Omental fat pad (tissue), 4 donors: ENCODE measurements at places on chromosomes 16 and 17. TPM values are rescaled to one million over a fixed set of nuclear protein-coding genes. Genes with fewer than 3 reads are reported as not detected.

DNA sequence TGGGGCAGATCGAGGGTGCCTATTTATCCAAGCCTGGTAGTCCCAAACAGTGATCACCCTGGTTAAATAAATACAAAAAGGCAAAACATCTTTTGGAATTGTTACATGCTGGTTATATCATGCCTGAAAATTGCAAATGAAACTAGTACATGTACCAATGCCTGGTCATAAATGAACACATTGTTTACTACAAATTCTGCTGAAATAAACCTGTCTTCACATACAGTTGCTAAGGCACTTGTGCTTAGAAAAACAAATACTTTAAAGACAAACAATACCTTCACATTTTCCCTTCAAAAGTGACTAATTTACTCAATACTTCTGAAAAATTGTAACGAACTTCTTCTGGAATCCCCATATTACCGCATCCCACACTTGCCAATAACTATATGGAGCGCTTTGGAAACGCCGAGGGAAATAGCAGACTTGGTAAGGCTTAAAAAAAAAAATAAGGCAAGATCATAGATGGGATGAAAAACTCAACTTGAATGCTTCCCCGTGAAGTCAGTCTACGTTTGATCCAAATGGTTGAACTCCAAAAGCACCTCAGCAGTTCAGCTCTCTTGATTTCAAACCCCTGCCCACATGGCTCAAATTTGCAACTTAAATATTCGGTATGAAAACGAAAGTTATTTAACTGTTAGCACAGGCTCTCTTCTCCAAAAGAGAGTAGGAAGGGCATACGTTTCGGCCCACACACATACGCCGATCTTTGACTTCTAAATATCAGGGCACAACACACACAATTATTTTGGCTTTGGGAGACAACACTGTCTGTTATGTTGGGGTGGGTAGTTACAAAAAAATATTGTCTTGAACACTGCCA is 264.5 kb downstream of the NTN1 start:
- no peak for DNase-seq

GRCh38 chr16:80016731-80017326 is 416.3 kb upstream of the MAF start:
- DNase-seq, result no peak

DNA sequence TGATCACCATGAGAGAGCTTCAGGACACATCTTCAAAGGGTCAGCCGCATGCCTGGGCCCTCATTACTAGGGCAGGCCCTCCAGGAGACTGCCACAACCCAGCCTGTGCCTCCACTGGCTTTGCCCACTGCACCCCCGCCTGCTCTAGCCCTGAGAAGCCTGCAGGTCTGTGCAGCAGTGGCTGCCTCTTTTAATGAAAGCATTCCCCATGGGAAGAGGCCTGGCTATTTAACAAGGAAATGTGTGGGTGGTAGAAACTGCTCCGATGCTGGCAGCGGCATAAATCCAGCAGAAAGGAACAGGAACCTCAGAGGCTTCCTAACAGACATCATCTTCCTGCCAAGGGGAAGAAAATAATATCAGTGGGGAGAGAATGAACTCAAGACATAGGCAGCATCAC is 375 bp upstream of the KRT32 start:
- DNase-seq, result no peak

DNA sequence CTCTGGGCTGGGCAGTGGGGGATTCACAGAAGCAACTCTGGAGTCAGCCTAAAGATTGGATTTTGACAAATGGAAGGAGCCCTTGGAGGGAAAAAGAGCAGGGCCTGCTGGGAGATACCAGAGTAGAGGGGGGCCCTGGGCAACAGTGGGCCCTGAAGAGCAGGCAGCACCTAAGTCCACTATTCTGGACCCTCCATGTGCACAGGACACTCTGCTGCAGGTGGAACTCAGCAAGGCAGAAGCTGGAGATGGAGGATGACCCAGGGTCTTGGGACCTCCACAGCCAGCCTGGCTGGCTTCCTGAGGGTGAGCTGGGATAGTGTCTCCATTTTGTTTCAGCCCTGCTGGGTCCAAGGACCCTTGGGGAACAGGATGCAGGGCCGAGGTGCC is 63.0 kb upstream of the TEX2 start:
- DNase-seq, result no peak

The DLX3 gene
- not detected for total RNA-seq

DNA sequence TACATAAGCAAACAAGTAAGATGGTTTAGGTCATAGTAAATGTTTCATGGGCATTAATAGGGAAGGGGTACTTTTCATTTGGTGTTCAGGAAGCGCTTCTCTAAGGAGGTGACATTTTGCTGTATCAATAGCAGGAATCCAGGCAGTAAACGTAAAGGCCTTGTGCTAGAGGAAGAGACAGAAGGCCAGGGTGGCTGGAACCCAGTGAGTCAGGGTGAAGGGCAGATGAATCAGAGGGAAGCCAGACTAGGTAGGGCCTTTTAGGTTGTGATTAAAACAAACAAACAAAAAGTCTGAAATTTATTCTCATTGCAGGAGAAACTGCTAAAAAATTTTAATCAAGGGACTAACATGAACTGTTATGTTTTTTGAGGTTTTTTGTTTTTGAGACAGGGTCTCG is 6.5 kb downstream of the BMERB1 start:
- no peak for DNase-seq

- no peak for DNase-seq
Measured at GRCh38 chr17:60724647-60725046, 47.0 kb downstream of the BCAS3 start.

The HASPIN gene
- total RNA-seq, result 0.19 TPM
